ENCODE measurements at places on chromosomes 3 and 15. TPM values are rescaled to one million over a fixed set of nuclear protein-coding genes. Genes with fewer than 3 reads are reported as not detected.

SPSB4 gene
- total RNA-seq: 0.38 TPM

IL17RD gene
- total RNA-seq: 5.8 TPM

ANKUB1 gene
- not detected for total RNA-seq

MKRN3 gene
- total RNA-seq: 0.57 TPM

GOLGA8G gene
- not detected for total RNA-seq

ADGRG7 gene
- not detected for total RNA-seq

IMPG2 gene
- 0.33 TPM for total RNA-seq
